ENCODE measurements at places on chromosomes 1 and 21.

- no peak for DNase-seq
These were observed 26.4 kb upstream of the EYA3 start for GRCh38 chr1:28114844-28115243.

DNA sequence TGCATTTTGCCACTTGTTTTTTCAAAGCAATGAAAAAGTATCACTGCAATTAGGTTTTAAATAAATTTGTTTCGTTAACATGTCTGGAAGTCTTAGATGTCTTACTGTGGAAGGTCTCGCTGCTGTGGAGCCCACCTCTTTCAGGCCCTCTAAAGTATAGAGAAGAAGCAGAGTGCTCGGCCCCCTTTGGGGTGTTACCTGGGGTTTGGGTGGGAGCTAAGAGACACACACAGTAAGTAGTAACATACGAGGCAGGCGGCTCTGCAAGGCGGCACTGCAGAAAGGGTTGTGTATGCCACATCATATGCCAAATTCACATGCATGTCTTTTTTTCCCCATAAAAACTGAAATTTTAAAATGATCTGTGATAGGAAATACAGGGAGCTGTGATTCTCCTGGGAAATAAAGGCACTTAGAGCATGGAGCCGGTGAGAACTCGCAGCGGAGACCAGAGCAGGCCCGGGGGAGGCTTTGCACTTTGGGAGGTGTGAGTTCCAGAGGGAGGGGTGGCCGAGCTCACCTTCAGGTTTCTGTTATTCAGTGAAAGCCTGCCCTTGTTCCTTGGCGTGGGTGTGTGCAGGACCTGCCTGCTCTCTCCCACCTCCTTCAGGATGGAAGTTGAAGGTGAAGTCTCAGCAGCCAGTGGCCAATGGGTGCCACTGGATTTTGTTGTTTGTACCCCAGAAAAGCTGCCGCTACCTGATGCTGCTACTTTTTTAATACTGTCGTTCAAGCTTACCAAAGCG is 35.7 kb upstream of the PWP2 start:
- DNase-seq: no peak

DNA sequence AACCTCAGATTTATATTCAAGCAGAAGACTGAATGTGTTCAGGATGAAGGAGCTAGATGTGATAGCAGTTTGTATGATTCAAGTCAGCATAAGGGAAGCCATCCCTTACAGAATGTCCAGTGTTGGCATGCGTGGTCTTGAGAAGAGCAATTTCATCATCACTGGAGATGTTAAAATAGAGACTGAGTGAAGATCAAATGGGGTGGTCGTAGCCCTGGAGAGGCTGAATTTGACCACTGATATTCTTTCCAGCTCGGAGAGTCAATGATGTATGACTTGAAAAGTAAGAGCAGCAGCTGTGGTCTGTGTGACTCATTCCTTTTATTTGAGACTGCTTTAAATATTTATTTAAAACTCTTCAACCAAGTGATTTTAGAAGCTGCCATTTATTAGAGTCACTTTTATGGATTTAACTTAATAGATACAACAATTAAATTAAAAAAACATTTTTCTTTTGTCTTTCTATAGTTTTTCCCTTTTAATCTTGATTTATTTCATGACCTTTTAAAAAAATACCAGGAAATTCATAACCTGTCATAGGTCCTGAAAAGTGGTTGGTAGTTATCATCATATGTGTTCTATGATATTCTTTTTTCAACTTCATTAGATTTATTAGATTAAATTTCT is 15.5 kb downstream of the FMN2 start:
- no peak for DNase-seq

DNA sequence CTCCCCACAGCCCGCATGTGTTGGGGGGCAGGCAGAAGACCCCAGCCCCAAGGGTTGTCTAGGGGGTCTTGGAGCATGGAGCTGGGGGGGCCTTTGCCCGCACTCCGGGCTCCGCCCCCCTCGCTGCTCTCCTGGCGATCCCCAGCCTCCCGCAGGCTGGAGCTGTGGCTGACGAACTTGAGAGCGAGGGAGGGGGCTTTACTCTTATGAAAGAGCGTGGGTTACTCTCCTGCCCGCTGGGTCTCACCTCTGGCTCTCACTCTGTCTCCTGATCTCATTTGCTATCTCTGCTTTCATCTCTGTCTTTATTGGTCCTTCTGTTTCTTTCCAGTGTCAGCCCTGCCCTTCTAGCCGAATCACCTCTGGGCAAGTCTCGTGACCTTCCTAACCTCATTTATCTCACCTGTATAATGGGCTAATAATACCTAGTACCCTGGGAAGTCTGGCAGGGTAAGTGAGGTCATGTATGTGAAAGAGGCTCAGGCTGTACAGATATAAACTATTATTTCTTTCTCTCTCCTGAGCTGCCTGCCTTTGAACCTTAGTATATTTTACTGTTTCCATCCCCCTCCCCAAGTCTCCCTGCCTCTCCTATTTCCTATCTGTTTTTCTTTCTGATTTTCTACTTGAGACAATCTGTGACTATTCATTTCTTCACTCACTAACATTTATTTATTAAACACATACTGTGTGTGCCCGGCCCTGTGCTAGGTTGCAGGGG is 731 bp downstream of the EFNA4 start:
- no peak for DNase-seq

- DNase-seq: no peak
These were observed 171.2 kb upstream of the RUNX1 start for GRCh38 chr21:35220301-35220700.

GRCh38 chr1:183274836-183275235 is 88.8 kb downstream of the LAMC2 start:
- no peak for DNase-seq

DNA sequence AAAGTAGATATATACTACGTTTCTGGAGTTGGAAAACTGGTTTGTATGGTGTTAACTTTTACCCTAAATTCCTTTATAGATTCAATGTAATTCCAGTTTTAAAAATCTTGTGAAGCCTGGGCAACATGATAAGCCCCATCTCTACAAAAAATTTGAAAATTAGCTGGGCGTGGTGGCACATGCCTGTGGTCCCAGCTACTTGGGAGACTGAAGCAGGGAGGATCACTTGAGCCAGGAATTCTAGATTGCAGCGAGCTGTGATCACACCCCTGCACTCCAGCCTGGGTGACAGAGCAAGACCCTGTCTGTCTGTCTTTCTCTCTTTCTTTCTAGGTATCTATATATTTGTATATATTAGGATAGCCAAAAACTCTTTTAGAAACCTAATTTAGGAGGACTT is 141.9 kb downstream of the CLEC20A start:
- no peak for DNase-seq

- DNase-seq: no peak
These were observed 83.8 kb downstream of the TPR start for GRCh38 chr1:186291271-186291670.

DNA sequence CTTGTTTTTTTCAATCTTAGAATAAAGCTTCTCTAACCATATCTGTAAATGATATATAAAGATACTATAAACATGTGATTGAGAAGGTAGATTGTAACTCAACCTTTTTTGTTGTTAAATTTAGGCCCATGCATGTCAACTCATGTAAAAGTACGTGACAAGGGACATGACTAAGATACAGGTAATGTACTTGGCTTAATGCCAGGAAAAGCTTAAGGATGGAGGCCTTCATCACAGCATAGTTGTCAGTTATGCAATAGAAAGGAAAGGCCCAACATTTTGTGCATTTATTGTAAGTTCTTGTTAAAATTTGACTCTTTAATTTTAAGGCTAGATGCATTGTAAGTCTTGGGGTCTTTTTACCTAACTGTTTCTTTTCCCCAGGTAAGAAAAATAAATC is 305.1 kb downstream of the LTN1 start:
- no peak for DNase-seq

DNA sequence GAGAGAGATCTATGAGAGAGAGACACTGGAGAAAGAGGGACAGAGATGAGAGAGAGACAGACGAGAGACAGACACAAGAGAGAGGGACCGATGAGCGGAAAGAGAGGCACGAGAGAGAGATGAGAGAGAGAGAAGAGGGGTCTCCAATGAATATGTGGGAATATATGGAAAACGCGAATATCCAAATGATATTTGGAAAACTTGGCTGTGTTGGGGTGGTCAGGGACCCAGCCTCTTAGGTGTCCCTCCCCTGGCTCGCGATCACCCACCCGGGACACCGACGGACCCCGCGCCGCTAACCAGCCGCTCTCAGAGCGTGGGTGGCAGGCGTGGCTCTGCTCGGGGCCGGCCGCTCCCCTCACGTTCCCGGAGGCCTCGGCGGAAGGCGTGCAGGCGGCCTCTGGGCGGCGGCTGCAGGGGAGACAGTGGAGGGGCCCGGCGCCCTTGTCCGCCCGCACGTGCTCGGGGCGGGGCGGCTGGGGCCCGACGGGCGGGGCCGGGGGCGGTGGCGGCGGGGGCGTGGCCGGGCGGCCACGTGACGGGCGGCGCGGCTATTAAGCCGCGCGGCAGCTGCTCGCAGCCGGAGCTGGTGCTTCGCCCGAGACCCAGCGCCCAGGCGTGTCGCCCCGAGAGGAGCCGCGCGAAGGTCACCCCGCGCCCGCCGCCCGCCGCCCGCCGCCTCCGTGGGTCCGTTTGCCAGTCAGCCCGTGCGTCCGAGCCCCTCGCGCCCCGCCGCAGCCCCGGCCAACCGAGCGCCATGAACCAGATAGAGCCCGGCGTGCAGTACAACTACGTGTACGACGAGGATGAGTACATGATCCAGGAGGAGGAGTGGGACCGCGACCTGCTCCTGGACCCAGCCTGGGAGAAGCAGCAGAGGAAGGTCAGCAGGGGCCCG is at the start of gene ACTN2:
Gene ACTN2 (plus strand): TSS at position 583 of the 898 bp plus-strand sequence. CDS start 175 bp downstream, at position 758.
- peak; percentile 58 for DNase-seq

- no peak for DNase-seq
These were observed 22.0 kb downstream of the TGFB2 start for GRCh38 chr1:218367118-218367517.

DNA sequence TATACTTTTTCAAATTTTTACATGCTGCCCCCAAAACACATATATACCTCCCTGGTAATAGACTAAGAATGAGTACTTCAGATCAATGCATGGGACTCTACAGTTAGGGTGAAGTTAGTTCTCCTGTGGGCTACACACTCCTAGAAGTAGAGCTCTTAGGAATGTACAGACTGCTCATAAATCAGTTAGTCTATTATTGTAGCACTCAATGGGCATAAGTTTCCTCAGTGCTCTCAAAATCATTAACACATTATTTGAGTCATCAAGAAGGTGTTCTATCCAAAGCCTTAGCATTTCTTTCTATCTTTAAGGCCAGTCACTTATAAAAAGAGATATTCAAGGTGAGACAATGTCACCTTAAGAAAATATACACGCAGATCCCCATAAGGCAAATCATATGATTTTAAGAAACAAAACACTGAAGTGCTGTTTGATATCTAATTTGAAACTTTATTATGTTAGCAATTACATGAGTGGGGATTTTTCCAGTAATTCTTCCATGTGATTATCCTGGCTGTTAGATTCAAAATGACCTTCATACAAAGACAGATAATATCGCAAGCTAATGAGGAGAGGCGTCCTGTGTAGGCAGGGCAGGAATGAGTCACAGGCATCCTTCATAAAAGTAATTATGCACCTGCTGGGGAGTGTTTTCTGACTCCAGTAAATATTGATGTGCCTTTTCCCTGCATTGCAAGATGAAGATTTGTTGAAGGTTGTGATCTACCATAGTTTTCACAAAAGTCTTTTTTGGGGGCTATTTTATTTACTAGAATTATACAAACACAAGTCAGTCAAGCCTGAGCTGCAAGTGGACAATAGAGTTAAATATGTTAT is 167.2 kb upstream of the ATP1B1 start:
- DNase-seq: no peak

DNA sequence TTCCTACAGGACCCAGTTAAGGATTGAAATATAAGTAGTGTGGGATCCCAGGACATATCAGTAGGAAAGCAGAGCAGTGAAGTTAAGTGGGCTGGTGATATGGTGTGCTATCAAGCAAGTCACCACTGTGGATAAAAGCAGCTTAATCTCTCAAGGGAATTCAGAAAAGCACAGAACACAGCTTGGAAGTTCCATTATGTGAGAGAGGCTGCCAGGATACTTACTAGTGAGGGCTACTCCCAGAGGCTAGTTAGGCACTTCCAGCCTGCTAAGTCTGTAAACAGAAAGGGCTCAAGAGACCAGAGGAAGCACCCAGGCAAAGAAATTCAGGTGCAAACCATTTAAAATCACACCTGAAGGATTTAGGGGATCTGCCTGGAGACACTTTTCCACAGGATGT is 18.8 kb upstream of the GRIK1 start:
- no peak for DNase-seq

DNA sequence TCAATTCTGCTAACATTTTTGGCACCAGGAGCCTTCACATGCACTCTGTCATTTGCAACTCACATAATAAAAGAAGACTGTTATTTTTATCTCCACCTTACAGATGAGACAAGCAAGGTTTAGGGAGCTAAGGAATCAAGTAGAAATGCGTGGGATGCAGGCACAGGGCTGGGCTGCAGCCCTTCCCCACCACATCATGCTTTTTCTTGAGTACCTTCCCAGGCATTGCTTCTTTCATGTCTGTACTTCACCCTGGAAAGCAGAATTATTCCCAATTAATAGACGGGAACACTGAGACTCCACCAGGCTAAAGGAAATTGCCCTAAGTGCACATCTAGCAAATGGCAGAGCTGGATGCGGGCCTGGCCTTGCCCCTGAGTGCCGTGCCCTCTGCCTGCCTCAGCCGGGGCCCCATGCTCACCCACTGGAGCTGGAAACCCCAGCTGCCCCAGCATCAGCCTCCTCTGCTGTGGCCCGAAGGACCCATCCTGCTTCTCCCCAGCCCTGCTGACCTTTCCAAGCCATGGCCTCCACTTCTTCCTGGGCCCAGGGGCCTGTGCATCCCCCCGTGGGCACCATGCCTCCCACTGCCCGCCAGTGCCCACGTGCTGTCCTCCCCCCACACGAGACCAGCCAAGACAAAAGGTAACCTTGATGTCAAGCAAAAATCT is 257.5 kb downstream of the TOMM20 start:
- DNase-seq: peak; percentile 78

GRCh38 chr1:205512059-205513045 is 7.9 kb downstream of the CDK18 start:
- DNase-seq: no peak

DNA sequence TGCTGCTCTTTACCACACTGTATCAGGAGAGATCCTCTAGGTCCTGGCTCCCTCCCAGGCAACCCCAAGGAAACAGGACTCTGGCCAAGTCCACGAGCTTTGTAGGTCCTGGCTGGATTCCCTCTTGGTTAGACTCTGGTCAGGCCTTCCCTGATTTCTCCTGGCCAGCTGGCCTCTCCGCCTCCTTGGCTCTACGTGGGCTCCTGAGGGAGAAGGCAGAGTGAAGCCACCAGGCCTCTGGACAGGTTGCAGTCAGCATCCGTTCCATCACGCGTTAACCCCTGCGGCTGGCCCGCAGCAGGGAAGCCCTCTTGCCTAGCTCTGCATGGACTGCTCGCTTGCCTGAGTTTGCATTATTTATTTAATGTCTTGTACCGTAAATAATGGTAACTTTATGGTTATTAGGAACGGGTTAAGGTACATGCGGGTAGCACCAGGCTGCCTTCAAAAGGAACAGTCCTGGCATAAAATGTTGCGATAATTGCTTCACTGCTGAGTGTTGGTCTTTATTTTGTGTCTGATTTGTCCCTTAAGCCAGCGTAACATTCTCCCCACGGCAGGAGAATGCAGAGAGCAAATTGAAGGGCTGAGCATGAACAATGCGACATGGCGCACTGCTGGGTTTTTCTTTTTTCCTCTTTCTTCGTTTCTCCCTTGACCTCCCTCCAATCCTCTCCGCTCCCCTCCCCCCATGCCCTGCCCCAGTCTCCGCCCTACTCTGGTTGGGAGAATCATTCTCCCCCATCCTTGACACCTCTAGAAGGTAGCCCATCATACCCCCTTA is 100.3 kb downstream of the RNF220 start:
- DNase-seq: no peak

GRCh38 chr21:34365809-34366208 is 2.0 kb downstream of the KCNE2 start:
- DNase-seq: no peak

GRCh38 chr1:100539836-100540536 is 2.0 kb downstream of the GPR88 start:
- no peak for DNase-seq

Measured in head of caudate nucleus (tissue), 42 donors.